ENCODE measurements at places on chromosomes 11 and 22. TPM values are rescaled to one million over a fixed set of nuclear protein-coding genes. Genes with fewer than 3 reads are reported as not detected.

GRCh38 chr22:28604966-28605761, 74.5 kb downstream of the TTC28 start:
- H3K4me1 ChIP-seq, result no peaks in the 10 kb centered on the region
- no peaks in the 10 kb centered on the region for H3K36me3 ChIP-seq
- no peak overlapping the region for H3K4me3 ChIP-seq
- H3K27ac ChIP-seq, result no peak overlapping the region

DNA sequence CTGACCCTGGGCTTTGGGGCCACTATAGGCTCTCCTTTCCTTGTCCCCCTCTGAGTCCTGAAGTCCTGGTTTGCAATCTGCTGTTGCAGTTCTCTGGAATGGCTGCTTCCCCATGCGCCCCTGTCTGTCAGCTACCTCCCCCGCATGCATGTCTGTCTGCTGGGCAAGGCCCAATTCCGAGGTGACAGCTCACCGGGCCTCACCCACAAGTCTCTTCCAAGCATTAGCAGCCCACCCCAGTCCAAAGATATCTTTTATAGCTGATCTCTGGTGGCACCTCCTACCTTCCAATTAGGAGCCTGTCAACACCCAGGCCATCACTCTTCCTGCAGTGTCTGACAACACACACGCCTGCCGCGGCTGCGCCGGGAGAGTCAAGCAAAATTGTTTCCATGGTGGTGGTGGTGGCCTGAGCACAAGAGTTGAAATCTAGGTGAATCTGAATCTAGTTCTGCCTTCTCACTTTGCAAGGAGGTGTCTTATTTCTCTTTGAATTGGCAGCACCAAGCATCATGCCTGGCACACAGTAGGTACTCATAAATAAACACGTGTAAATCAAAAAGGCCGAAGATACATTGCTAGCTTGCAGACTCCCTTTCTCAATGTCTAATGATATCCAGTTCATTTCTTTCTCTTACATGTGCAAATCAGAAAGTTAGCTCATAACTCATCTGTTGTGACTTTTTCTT, 1.2 kb upstream of the LMO2 start:
- no peaks in the 10 kb centered on the region for H3K4me1 ChIP-seq
- H3K4me3 ChIP-seq, result no peak overlapping the region
- DNase-seq, result no peak
- no peak overlapping the region for H3K27ac ChIP-seq
- H3K27me3 ChIP-seq, result no peaks in the 10 kb centered on the region

Gene MYOD1
- total RNA-seq, result not detected

DNA sequence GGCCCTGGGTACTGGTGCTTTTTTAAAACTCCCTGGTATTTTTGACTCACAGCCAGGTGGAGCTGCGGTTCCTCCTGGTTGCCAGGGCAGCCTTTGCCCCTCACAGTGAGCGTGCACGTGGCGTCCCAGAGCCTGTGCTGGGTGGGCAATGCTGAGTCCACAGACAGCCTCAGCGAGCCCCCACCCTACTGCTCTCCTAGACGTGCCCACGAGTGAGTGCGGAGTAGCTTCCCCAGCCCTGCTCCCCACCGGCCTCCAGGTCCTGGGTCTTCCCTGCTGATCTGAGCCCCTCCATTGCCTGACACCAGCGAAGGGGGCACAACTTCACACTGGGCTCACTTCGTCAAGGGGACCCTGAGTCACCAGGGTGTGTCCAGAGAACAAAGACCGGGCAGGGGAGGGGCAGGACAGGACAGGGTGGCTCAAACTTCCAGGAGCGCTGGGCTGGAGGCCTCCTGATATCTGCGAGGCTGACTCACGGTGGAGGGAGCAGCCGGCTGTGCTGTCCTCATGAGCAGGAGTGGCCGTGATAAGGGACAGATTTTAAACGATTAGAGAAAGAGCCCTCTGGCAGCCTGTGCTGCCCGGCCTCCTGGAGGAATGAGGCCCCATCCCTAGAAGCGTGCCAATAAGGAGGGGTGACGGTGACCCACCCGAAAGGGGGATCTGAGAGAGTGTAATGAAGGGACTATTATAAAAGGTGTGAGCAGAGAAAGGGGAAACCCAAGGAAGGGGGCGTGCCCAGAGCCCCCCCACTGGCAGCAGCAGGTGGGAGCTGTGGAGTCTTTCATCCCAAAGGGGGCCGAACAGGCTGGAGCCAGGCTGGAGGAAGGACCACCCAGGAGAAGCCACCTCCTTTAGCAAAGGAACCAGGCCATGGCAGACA, 129.3 kb upstream of the FGF3 start:
- H3K4me3 ChIP-seq, result no peak overlapping the region
- no peak overlapping the region for H3K27ac ChIP-seq
- no peaks in the 10 kb centered on the region for H3K4me1 ChIP-seq
- H3K27me3 ChIP-seq, result no peaks in the 10 kb centered on the region
- no peaks in the 10 kb centered on the region for H3K36me3 ChIP-seq
- DNase-seq, result peak; percentile 76

GRCh38 chr11:19558189-19558986, 154.2 kb upstream of the NAV2 start:
- H3K4me1 ChIP-seq, result no peaks in the 10 kb centered on the region
- no peaks in the 10 kb centered on the region for H3K36me3 ChIP-seq
- DNase-seq, result no peak
- no peaks in the 10 kb centered on the region for H3K27me3 ChIP-seq
- no peak overlapping the region for H3K27ac ChIP-seq
- no peak overlapping the region for H3K4me3 ChIP-seq

- no peak overlapping the region for H3K4me3 ChIP-seq
- DNase-seq, result no peak
- H3K4me1 ChIP-seq, result no peaks in the 10 kb centered on the region
- H3K27ac ChIP-seq, result no peak overlapping the region
Observed at GRCh38 chr11:95485115-95485900, 254.3 kb upstream of the SESN3 start.

GRCh38 chr11:95111923-95112540, 22.4 kb downstream of the ENDOD1 start:
- H3K27me3 ChIP-seq, result no peaks in the 10 kb centered on the region
- peaks cover 8% of the 10 kb centered on the region for H3K4me1 ChIP-seq
- H3K36me3 ChIP-seq, result peaks cover 3% of the 10 kb centered on the region
- H3K27ac ChIP-seq, result no peak overlapping the region
- no peak for DNase-seq
- no peak overlapping the region for H3K4me3 ChIP-seq

- no peak overlapping the region for H3K27ac ChIP-seq
- H3K4me3 ChIP-seq, result no peak overlapping the region
- no peaks in the 10 kb centered on the region for H3K27me3 ChIP-seq
- DNase-seq, result no peak
Observed at GRCh38 chr11:47282462-47282861, 12.5 kb downstream of the MADD start.

- H3K4me1 ChIP-seq, result no peaks in the 10 kb centered on the region
- no peaks in the 10 kb centered on the region for H3K36me3 ChIP-seq
- DNase-seq, result no peak
Observed at GRCh38 chr11:117023178-117023577, 75.0 kb downstream of the SIK3 start.

DNA sequence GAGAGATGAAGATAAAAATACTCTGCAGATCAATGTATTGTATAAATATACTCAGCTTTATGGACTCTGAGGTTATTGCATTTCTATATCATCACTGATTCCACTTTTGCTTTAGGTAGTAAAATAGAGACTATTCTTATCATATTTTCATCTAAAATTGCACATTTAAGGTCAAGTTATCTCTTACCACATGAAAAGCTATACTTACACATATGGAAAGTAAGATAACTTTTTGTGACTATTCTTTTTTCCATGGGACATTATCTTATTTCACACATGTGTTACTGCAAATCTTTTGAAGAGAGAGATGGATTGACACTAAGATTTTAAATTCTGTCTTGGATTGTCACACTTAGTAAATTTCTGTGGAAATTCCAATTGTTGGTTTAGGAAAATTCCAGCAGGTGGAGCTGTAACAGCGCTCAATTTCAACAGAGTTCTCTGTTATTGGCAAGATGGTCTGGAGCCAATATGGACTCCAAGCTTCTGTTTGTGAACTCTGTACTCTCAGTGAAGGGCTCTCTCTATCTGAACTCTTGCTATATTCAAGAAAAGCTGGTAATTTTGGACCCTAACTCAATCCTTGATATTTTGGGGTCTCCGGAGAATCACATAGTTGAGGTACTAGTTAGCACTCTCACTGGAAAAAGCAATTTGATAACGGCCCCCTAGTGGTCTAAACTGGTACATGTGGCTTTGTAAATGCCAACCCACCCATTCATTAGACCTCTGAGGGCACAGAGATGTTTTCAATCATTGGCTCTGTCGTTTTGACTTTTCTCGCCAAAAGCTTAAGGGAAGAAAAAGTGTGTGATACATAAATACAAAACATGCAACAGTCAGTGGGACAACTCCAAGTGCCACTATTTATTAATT, 429.7 kb downstream of the ETS1 start:
- H3K27ac ChIP-seq, result no peak overlapping the region
- H3K4me3 ChIP-seq, result no peak overlapping the region
- no peak for DNase-seq

Gene MS4A7
- 78.1 TPM for total RNA-seq

DNA sequence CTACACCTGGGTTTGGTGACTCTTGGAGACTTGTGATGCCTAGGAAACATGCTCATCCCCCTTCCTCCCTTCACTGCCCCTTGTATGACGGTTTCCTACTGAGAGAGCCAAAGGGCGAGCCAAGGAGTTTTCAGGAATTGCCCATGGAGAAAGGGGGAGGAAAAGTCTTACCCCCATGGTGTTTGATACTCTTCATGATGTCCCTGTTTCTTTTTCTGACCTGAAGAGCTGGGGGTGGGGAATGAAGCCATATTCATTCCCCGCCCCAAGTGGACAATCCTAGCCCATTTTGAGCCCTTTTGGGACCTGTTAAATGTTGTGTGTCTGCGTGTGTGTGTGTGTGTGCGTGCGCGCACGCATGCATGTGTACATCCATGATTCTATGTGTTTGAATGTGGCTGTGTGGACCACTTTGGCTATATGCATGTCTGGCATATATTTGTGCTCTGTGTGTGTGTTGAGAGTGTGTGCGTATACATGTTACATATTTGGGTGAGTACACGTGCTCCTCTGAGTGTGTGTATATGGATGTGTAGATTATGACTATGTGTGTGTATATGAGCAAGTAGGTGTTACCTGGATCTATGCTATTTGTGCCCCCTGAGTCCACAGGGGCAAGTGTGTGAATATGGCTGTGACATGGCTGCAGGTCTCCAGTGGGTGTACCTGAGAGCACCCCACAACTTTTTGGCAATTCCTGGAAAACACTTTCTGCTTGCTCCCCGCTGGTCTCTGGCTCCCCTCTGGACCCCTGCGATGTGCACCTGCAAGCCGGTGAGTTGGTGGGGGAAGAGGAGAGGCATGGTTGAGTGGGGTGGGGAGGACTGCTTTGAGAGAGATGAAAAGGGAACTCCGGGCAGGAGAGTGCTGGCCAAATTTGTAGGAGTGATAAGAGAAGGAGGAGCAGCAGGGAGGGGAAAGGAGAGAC, 24.6 kb downstream of the OTOG start:
- H3K27ac ChIP-seq, result no peak overlapping the region
- H3K27me3 ChIP-seq, result no peaks in the 10 kb centered on the region
- no peaks in the 10 kb centered on the region for H3K36me3 ChIP-seq
- no peak overlapping the region for H3K4me3 ChIP-seq

Gene IL17REL
- not detected for total RNA-seq

Gene SLC43A1
- 7.6 TPM for total RNA-seq

GRCh38 chr11:116819049-116819448, 4.1 kb downstream of the APOA4 start:
- no peak for DNase-seq
- no peaks in the 10 kb centered on the region for H3K4me1 ChIP-seq
- H3K27ac ChIP-seq, result no peak overlapping the region

Data from aorta (tissue), 5 donors.